Common myeloid progenitor, CD34-positive (primary cell): ENCODE measurements at places on chromosomes 3 and 15.

GRCh38 chr3:126678693-126679317, 23.9 kb upstream of the TXNRD3 start:
- DNase-seq = peak; percentile 71

GRCh38 chr3:154285221-154285620, 39.1 kb downstream of the DHX36 start:
- DNase-seq = peak; percentile 45

GRCh38 chr15:69017978-69018377, 3.5 kb downstream of the NOX5 start:
- DNase-seq = no peak

- DNase-seq = no peak
Observed at GRCh38 chr3:12042638-12043037, 38.5 kb downstream of the SYN2 start.

GRCh38 chr15:47139965-47140364, 577.3 kb upstream of the SEMA6D start:
- DNase-seq = no peak

DNA sequence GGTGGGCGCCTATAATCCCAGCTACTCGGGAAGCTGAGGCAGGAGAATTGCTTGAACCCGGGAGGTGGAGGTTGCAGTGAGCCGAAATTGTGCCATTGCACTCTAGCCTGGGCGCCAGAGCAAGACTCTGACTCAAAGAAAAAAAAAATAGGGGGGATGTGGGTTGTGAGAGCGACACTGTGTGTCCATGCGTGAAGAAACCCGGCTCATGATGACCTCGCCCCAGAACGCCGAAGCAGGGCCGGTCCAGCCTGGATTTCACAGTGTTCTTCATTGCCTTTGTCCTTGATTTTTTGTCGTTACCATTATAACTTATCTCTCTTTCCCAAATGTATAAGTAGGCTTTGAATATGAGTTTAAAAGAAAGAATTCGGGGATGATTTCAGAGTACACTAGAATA, 128.7 kb downstream of the PGPEP1L start:
- no peak for DNase-seq

DNA sequence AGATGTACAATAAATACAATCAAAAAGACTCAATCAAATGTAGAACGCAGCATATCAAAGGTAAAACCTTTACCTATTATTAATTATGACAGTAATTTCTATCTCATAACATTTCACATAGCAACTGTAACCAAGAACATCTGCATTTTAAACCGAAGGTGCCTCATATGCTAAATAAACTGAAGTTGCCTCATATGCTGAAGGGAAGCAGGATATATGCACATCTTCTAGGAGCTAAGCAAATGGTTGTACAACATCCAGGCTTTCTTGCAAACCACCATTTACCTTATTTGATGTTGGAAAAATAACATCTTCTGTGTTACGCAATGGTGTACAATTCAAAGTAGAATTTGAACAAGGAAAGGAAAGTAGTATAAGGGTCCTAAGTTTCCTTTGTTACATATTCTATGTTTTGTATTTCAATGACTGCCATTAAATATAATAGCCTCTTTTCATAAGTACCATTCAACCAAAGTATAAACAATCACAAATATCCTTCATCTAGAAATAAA, 145.9 kb downstream of the SATB1 start:
- no peak for DNase-seq

- peak; percentile 67 for DNase-seq
Observed at GRCh38 chr3:52494886-52495495, at the start of gene STAB1. Gene STAB1 (plus strand): TSS chr3:52495338. CDS start chr3:52495414, 76 bp downstream.

DNA sequence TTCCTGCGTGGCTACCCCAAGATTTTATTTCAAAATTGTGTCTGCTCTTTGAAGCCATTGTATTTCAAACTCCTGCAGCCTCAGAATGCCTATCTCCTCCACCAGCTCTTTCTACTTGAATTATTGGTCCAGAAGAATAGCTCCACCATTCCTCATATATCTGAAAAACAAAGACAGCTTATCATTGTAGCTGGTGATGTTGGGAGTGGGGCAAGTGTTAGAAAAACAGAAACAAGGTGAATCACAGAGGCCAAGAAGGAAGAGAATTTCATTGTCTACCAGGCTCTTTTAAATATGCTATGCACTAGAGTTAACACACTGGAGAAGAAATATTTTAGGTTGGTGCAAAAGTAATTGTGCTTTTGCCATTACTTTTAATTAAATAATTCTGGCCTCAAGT, 307.9 kb upstream of the ROPN1 start:
- no peak for DNase-seq
